ENCODE measurements at places on chromosomes 12 and 14.

DNA sequence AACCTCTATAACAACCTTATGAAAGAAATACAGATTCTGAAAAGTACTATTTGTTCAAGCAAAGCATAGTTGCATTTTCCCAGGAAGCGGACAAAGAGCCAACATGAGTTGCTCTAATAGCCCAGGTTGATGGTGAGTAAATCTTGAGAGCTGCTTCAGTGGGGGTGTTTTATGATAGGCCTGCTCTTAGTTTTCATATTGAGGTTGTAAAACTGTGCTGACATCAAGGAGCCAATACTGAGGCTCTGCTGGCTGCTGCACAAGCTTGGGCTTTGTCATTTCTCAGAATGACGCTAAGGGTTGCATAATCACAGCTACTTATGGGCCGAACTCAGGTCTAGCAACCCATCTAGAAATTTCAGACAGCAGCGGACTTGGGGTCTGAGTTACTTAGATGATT lies 11.5 kb downstream of the TBC1D30 start:
- no peak for DNase-seq

GRCh38 chr14:90569201-90569600 lies 172.4 kb downstream of the CALM1 start:
- no peak for DNase-seq

DNA sequence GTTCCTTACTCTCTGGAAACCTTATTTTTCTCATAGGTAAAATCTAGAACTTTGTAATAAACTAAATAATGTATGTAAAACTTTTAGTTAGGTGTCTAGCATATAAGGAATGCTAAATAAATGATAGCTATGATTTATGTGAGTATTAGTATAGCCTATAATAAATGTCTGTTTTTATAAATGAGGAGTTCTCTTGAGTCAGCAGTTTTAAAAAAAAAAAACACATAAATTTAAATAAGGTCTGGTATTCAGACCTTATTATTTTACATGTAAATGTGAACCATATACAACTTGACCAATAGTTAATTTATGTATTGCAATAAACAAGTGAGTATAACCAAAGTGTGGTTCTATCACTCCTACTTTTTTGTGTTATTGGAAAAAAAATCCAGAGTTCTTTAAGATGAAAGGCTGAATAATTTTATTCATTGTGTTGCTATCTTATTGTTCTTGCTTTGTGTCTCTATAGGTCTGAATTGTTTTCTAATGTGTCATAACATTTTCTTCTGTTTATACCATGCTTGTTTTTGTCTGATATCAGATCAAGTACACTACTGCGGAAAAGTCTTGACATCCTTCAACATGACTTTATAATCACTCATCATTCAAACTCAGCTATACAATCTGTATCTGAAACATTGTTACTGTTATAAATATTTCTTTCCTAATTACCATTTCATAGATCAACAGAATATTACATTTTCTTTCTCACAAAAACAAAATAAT lies 115.7 kb downstream of the RASSF9 start:
- no peak for DNase-seq

DNA sequence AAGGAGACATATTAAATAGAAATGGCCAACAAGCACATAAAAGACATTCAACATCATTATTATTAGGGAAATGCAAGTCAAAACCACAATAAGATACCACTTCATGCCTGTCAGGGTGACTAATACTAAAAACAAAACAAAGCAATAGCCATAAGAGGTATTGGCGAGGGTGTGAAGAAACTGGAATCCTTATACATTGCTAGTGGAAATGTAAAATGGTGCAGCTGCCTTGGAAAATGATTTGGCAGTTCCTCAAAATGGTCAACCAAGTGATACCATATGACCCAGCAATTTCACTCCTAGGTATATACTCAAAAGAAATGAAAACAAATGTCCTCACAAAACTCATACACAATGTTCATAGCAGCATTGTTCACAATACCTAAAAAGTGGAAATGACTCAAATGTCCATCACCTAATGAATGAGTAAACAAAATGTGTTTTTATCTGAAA lies 27.0 kb downstream of the GPR135 start:
- no peak for DNase-seq

Data from KG1 (cell line).